ENCODE measurements at places on chromosomes 12 and 14. TPM values are rescaled to one million over a fixed set of nuclear protein-coding genes. Genes with fewer than 3 reads are reported as not detected.

GRCh38 chr12:95520816-95521215 is 30.5 kb downstream of the USP44 start:
- no peak for DNase-seq

DNA sequence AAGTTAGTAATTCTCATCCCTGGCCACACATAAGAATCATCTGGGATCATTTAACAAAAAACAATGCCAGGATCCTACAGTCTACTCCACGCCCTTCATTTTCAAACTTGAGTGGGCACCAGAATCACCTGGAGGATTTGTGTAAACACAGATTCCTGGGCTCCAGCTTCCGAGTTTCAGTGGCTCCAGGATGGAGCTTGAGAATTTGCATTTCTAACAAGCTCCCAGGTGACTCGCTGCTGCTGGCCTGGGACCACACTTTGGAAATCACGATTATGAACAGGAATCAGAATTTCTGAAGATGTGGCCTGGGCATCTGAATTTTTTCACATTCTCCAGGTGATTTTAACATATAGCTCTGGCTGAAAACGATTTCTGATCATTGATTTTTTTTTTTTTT is 234.8 kb downstream of the CACNA1C start:
- DNase-seq = no peak

EXOC3L4 gene
- polyA plus RNA-seq = 0.60 TPM

ART4 gene
- 0.04 TPM for polyA plus RNA-seq

GRCh38 chr12:65642061-65642661 is 182.1 kb upstream of the HMGA2 start:
- no peak for DNase-seq

GRCh38 chr12:53808023-53808705 is 56.4 kb upstream of the CISTR start:
- no peak for DNase-seq

CISTR gene
- not detected for polyA plus RNA-seq

All from muscle of back (tissue), 13 donors.